Muscle of leg (tissue), 16 donors: ENCODE measurements at places on chromosomes 11 and 22. TPM values are rescaled to one million over a fixed set of nuclear protein-coding genes. Genes with fewer than 3 reads are reported as not detected.

GRCh38 chr22:49773531-49773930, 54.1 kb downstream of the BRD1 start:
- no peak overlapping the region for H3K27ac ChIP-seq
- DNase-seq: no peak
- peaks cover 28% of the 10 kb centered on the region for H3K4me1 ChIP-seq
- no peaks in the 10 kb centered on the region for H3K27me3 ChIP-seq
- peaks cover 48% of the 10 kb centered on the region for H3K36me3 ChIP-seq
- H3K4me3 ChIP-seq: no peak overlapping the region

OR52W1 gene
- not detected for total RNA-seq

GRCh38 chr11:57191311-57192219, 9.8 kb downstream of the LRRC55 start:
- H3K36me3 ChIP-seq: no peaks in the 10 kb centered on the region
- H3K4me3 ChIP-seq: no peak overlapping the region
- no peaks in the 10 kb centered on the region for H3K27me3 ChIP-seq
- no peak overlapping the region for H3K27ac ChIP-seq
- peaks cover 9% of the 10 kb centered on the region for H3K4me1 ChIP-seq
- DNase-seq: no peak

DNA sequence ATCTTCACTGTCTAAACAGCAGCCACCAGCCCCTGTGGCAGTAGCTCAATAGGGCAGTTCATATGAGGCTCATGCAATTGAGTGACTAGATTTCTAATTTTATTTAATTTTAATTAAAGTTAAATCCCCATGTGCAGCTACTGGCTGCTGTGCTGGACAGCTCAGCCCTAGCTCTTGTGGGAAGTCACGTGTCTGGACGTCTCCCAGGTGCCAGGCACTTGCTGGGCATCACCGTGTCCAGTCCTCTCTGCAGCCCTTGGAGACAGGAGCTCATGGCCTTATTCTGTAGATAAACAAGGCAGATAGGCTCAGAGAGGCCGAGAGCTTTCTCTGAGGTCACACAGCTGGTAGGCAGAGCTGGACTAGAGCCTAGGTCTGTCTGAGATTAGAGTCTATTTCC, 95.0 kb downstream of the ARHGAP8 start:
- no peaks in the 10 kb centered on the region for H3K4me1 ChIP-seq
- DNase-seq: no peak
- no peak overlapping the region for H3K27ac ChIP-seq
- H3K4me3 ChIP-seq: no peak overlapping the region
- peaks cover 3% of the 10 kb centered on the region for H3K27me3 ChIP-seq
- no peaks in the 10 kb centered on the region for H3K36me3 ChIP-seq

SMIM35 gene
- under 0.01 TPM for total RNA-seq

DNA sequence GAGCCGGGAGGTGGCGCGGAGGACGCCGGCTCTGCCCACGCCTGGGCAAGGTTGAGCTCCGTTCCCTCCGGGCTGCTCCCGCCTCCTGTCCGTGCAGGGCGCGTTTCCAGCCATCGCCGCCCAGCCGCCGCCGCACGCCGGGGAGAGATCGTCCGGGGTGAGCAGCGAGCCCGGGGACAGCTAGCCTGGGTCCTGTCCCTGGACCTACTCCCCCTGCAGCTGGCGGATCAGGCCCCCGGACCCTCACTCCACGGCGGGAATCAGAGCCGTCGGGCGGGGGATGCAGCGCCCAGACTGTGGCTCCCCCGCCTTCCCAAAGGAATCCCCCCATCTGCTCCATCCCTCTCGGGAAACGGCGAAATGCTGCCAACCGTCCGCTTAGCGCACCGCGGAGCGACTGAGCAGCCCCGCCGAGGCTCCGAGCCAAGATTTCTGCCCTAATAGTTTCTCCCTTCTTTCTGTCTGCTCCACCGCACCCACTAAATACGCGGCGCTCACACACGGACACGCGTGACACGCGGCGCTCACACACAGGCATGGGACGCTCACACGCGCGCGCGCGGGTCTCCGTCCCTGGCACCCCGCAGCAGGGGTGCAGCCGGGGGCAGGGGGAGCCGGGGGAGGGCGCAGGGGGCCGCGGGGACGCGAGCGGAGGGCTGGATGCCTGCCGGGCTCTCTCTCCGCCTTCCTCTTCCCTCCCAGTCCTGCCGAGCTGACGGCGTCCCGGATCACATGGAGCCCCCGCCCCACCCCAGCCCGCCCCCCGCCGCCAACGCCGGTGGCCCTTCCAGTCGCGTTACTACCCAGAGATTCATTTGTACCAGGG, at the start of gene KCNJ5:
TSS of gene KCNJ5 (plus strand) at position 814 of the 826 bp plus-strand sequence. CDS start 19,918 bp downstream, outside the sequence.
- peak within 1 kb of the TSS; percentile 57 for H3K4me3 ChIP-seq
- no peaks in the 10 kb centered on the region for H3K36me3 ChIP-seq
- peaks cover 12% of the 10 kb centered on the region for H3K4me1 ChIP-seq
- H3K27ac ChIP-seq: no peak within 1 kb of the TSS
- peaks cover 52% of the 10 kb centered on the region for H3K27me3 ChIP-seq

LMO1 gene
- total RNA-seq: 1.3 TPM

GRCh38 chr11:120032766-120033390, 105.0 kb downstream of the TRIM29 start:
- no peak overlapping the region for H3K27ac ChIP-seq
- no peak overlapping the region for H3K4me3 ChIP-seq
- H3K4me1 ChIP-seq: peaks cover 32% of the 10 kb centered on the region
- no peak for DNase-seq
- no peaks in the 10 kb centered on the region for H3K36me3 ChIP-seq
- H3K27me3 ChIP-seq: peaks cover 5% of the 10 kb centered on the region

GRCh38 chr11:74288911-74289310, 22.5 kb downstream of the P4HA3 start:
- H3K27me3 ChIP-seq: no peaks in the 10 kb centered on the region
- H3K27ac ChIP-seq: no peak overlapping the region
- no peaks in the 10 kb centered on the region for H3K36me3 ChIP-seq

TXN2 gene
- 25.5 TPM for total RNA-seq

- peak; percentile 41 for DNase-seq
- peaks cover 3% of the 10 kb centered on the region for H3K27me3 ChIP-seq
- H3K4me3 ChIP-seq: no peak overlapping the region
- H3K27ac ChIP-seq: no peak overlapping the region
- peaks cover 55% of the 10 kb centered on the region for H3K4me1 ChIP-seq
Measured at GRCh38 chr11:35142481-35143075, 3.6 kb downstream of the CD44 start.

DNA sequence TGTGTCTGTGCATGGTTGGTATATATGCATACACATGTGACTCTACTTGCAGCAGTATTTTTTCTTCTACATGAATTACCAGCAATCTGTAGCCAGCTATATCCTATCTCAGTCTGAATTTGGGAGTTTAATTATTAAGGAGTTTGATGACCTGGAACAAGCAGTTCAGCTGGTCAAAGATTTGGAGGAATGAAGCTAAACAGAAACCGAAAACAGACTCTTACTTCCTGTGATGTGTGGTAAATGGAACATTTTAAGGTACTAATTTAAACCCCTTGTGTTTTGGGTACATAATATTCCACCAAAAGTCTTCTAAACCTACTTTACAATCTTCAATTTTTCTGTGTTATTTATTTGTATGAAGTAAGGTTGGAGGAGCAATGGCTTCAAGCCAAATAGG, 124.4 kb upstream of the PGR start:
- H3K27me3 ChIP-seq: no peaks in the 10 kb centered on the region
- H3K4me3 ChIP-seq: no peak overlapping the region
- DNase-seq: no peak
- H3K36me3 ChIP-seq: no peaks in the 10 kb centered on the region

- peak; percentile 34 for DNase-seq
- H3K4me3 ChIP-seq: no peak overlapping the region
- H3K27me3 ChIP-seq: peaks cover 5% of the 10 kb centered on the region
- H3K27ac ChIP-seq: peak overlapping the region; percentile 67
Measured at GRCh38 chr11:2574553-2575535, 125.0 kb downstream of the KCNQ1OT1 start.

GRCh38 chr11:119447664-119448242, 24.8 kb upstream of the THY1 start:
- no peaks in the 10 kb centered on the region for H3K36me3 ChIP-seq
- no peaks in the 10 kb centered on the region for H3K27me3 ChIP-seq
- DNase-seq: peak; percentile 89
- H3K4me1 ChIP-seq: peaks cover 38% of the 10 kb centered on the region

GRCh38 chr11:108559904-108560303, 33.7 kb downstream of the EXPH5 start:
- H3K4me1 ChIP-seq: peaks cover 5% of the 10 kb centered on the region
- no peaks in the 10 kb centered on the region for H3K36me3 ChIP-seq
- DNase-seq: no peak
- H3K4me3 ChIP-seq: no peak overlapping the region
- no peak overlapping the region for H3K27ac ChIP-seq

DNA sequence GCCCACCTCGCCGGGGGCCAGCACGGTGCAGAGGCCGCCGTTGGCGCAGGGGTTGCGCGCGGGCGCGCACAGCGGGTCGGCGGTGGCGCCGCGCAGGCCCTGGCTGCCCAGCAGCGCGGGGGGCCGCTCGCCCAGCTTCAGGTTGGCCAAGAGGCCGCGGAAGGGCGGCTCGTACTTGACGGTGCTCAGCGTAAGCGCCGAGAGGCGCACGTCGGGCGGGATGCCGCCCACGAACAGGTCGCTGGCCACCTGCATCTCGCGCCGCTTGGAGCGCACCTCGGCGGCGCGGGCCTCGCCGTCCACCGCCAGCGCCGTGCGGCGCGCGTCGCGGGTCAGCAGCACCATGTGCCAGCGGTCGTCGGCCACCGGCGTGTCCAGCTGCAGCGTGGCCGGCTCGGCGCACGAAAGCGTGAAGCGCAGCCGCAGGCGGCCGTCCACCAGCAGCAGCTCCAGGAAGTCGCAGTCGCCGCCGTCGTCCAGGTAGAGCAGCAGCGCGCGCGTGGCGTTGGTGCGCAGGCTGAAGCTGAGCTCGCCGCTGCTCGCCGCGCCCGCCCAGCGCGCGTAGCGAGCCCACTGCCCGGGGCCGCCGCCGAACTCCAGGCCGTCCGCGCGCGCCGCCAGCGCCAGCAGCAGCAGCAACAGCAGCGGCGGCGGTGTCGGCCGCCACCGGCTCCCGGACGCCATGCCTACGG, 9.8 kb downstream of the NRXN2 start:
- H3K4me3 ChIP-seq: no peak overlapping the region
- no peak overlapping the region for H3K27ac ChIP-seq
- peaks cover 83% of the 10 kb centered on the region for H3K27me3 ChIP-seq
- H3K4me1 ChIP-seq: peaks cover 14% of the 10 kb centered on the region
- no peaks in the 10 kb centered on the region for H3K36me3 ChIP-seq

DNA sequence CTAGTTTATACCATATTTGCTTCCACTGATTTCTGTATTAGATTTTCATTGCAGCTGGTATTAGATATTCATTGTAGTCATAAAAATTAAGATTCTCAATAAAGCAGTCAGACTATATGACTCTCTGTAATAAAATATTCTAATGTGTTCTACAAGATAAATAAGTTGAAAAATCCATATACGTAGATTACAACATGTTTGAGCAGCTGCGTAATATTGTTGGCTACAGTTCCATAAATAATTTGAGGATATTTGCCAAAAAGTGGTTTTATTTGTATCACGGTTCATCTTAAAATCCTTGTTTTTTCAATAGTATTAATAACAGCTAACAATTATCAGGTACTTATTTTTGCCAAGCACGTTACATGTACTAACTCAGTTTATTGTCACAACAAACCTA, 668.6 kb upstream of the CCDC90B start:
- no peak overlapping the region for H3K4me3 ChIP-seq
- DNase-seq: peak; percentile 7

- H3K36me3 ChIP-seq: no peaks in the 10 kb centered on the region
- H3K27ac ChIP-seq: no peak overlapping the region
- no peak for DNase-seq
- peaks cover 2% of the 10 kb centered on the region for H3K27me3 ChIP-seq
- peaks cover 10% of the 10 kb centered on the region for H3K4me1 ChIP-seq
Measured at GRCh38 chr22:22599248-22599647, 40.2 kb upstream of the PRAME start.

- no peaks in the 10 kb centered on the region for H3K36me3 ChIP-seq
- no peak for DNase-seq
- H3K27me3 ChIP-seq: no peaks in the 10 kb centered on the region
Measured at GRCh38 chr11:44870181-44870580, 80.5 kb downstream of the TP53I11 start.

DNA sequence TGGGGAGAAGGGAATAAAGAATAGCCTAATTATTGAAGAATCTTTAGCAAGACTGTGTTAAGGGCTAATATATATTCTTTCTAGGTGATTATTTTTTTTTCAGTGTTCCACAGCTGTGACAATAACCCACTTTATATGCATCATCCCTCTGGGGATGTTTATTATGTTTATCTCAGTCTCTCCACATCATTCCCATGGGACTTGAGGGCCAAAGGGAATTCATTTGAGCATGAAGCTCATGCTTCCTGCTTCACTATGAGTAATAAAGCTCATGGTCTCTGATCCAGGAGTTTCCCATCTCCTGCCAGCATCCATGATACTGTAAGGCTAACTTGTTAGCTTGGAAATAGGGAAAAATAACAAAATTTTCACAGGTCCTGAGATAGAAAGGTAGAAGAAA, 1888.4 kb downstream of the LRRC4C start:
- H3K4me1 ChIP-seq: no peaks in the 10 kb centered on the region
- DNase-seq: no peak
- no peak overlapping the region for H3K27ac ChIP-seq

CHRM4 gene
- total RNA-seq: not detected

- H3K36me3 ChIP-seq: no peaks in the 10 kb centered on the region
- DNase-seq: no peak
- no peak overlapping the region for H3K4me3 ChIP-seq
- H3K4me1 ChIP-seq: peaks cover 32% of the 10 kb centered on the region
- H3K27ac ChIP-seq: no peak overlapping the region
Measured at GRCh38 chr11:119706887-119707286, 22.1 kb downstream of the NECTIN1 start.

- H3K27me3 ChIP-seq: peaks cover 9% of the 10 kb centered on the region
- no peaks in the 10 kb centered on the region for H3K4me1 ChIP-seq
- no peak overlapping the region for H3K27ac ChIP-seq
- DNase-seq: no peak
- H3K36me3 ChIP-seq: no peaks in the 10 kb centered on the region
- H3K4me3 ChIP-seq: no peak overlapping the region
Measured at GRCh38 chr11:126739499-126740145, 260.9 kb downstream of the KIRREL3 start.

DNA sequence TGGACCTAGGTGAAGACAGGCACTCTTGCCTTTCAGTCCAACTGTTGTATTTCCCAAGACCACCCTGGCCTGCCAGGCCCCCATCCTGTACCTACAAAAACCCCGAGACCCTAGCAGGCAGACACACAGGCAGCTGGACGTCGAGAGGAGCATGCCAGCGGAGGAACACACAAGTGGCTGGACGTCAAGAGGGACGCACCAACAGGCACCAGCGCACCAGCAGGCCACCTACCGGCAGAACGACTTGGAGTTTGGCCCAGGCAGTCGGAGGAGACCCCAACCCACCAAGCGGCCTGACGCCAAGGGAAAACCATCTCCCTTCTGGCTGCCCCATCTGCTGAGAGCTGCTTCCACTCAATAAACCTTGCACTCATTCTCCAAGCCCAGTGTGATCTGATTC, 1883.4 kb upstream of the RAG2 start:
- no peak overlapping the region for H3K27ac ChIP-seq
- no peaks in the 10 kb centered on the region for H3K36me3 ChIP-seq
- no peaks in the 10 kb centered on the region for H3K4me1 ChIP-seq
- no peaks in the 10 kb centered on the region for H3K27me3 ChIP-seq

RTN4R gene
- total RNA-seq: 7.3 TPM
